GM12892 (cell line): ENCODE measurements at places on chromosomes 7 and 10.
A peak's percentile ranks its signal among the peaks of the same experiment; 100 is the strongest.

DNA sequence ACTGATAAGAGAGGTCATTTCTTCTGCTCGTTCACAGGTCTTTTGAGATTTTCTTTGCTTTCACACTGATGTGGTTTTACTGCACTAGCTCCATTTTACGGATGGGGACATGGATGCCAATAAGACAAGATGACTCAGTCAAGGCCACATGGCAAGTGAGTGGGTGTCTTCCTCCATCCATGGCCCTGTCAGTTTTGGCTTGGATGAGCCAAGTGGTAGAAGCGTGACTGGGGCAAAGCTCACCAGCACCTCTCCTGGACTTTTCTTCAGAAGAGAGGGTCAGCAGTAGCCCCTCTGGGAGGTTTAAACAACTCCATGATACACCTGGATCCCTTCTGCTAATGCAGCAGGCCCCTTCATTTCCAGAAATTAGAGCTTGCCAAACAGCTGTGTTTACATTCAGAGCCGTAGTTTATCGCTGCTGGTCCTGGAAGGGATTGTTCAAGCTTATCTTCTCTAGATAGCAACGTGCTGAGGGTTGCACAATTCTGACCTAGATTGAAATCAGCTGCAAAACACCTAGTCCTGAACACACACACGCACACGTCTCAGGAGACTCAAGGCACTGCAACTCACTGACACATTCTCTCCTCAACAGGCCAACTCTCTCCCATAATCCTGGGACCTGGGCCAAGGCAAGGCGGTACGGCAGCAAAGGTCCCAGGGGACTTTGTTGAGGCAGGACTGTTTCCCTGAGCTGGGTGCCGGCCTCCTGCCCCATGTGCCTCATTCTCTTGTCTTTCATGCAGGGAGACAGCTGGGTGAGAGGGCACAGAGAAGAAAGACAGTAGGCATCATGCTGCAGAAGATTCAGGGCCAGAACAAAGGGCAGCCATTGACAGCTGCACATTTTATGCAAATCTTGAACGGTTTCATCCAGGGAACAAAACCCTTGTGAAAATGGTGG, 14.2 kb upstream of the PDCD4 start:
- DNase-seq: no peak

- no peak for DNase-seq
These were observed 292.2 kb upstream of the NPVF start for GRCh38 chr7:25520516-25520915.

- peak; percentile 36 for DNase-seq
These were observed 52.2 kb upstream of the MKI67 start for GRCh38 chr10:128178302-128178958.

- DNase-seq: peak; percentile 42
These were observed 41.8 kb upstream of the LRRC18 start for GRCh38 chr10:48981310-48981907.

GRCh38 chr10:71835671-71836595, 15.1 kb downstream of the PSAP start:
- DNase-seq: peak; percentile 86
